Activated naive CD8-positive, alpha-beta T cell treated with anti-CD3 and anti-CD28 coated beads, Interleukin-2, amount 10 ng/mL, durations not matched to agents 7 days and 5 days (primary cell): ENCODE measurements at places on chromosomes 6 and 20. TPM values are rescaled to one million over a fixed set of nuclear protein-coding genes. Genes with fewer than 3 reads are reported as not detected.
A peak's percentile ranks its signal among the peaks of the same experiment; 100 is the strongest.

Gene CENPW
- 43.3 TPM for total RNA-seq

Gene ENPP5
- total RNA-seq, result 1.4 TPM

Gene TRMT11
- 24.7 TPM for total RNA-seq

Gene SLC25A27
- total RNA-seq, result 0.64 TPM

Gene C6orf141
- total RNA-seq, result 0.80 TPM

Gene C20orf144
- total RNA-seq, result 0.39 TPM

Gene IRAK1BP1
- 3.0 TPM for total RNA-seq

Gene DDX43
- 1.3 TPM for total RNA-seq

DNA sequence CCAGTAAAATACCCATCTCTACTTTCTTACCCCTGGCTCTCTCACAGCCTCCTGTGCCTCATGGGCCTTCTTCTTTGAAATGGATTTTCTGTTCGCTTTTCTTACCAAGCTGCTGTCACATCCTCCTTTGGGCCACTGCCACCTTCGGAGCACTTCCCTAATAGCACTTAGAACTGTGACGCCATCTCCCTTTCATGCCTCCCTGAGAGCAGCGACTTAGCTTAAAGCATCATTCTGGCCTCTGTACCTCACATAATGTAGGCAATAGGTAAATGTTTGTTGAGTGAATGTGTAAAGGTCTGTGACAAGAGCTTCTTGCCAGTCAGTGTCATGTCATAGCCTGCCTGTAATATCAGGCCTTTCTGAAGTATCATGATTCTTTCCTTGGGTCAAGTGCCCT is 78.8 kb downstream of the ADGRG6 start:
- H3K36me3 ChIP-seq, result no peaks in the 10 kb centered on the region
- no peaks in the 10 kb centered on the region for H3K27me3 ChIP-seq
- no peak overlapping the region for H3K4me3 ChIP-seq
- no peak overlapping the region for H3K27ac ChIP-seq

DNA sequence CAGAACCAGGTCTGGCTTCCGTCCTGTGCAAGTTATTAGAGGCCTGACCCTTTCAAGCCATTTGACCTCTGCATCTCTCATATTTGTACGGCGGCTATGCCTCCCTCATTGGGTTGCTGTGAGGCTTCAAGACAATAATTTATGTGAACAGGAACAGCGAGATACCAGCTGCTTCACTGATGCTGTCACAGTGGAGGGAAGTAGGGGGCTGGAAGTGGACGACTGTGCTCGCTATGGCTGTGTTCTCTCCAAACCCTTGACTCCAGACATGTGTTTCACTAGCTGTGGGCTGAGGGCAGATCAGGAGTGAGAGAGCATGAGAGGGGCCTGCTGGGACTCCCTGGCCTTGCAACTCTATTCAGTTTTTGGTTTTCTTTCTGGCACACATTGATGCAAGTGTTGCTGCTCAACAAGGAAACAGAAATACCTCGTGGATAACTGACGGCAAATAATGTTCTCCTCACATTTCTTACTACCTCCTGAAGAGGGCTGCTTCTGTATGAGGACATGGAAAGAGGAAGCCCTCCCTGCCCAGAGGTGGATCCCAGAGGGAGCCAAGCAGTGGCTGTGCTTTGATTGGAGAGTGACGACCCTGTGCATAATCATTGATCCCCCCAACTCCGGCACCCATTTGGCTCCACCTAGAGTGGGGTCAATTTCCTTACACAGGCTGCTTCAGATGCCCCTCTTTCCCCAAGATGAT is 34.7 kb upstream of the SCP2D1 start:
- no peak overlapping the region for H3K27ac ChIP-seq
- H3K4me3 ChIP-seq, result no peak overlapping the region
- no peak for DNase-seq
- no peaks in the 10 kb centered on the region for H3K27me3 ChIP-seq
- H3K36me3 ChIP-seq, result no peaks in the 10 kb centered on the region

DNA sequence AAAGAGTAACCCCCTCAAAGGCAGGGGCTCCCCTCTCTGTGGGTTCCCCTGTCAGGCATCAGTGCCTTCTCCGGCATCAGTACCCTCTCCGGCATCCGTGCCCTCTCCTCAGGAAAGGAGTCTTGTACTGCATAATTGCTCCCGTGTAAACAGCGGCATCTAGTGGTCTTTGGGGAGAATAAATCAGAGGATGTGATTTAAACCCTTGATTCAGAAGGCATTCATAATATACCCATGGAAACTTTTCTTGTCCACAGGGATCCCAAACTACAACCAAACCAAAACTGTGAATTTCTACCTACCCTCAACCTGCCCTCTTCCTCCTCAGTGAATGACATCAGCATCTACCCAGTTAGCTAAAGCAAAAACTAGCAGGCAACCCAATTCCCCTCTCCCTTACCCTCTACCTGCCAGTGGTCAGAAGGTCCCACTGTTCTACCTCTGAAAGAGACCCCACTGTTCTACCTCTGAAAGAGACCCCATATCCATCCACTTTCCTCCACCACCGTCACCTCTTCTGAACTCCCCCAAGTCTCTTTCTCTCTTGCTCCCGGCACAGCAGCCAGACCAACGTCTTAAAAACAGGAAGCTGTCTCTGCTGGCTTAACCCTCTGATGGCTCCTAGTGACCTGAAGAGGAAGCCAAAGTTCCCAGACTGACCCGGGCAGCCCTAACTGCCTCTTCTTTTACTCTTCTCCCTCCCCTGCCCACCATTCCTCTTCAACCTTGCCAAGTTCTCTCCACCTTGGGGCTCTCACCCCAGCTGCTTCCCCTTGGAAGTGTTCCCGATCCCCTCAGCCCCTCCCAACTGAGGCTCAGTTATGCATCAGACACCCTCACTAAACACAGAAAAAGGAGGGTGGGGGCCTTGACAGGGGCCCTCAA is 27.2 kb downstream of the UBE2V1 start:
- H3K27me3 ChIP-seq, result no peaks in the 10 kb centered on the region
- peak; percentile 46 for DNase-seq
- H3K4me3 ChIP-seq, result peak overlapping the region; percentile 69
- H3K36me3 ChIP-seq, result peaks cover 7% of the 10 kb centered on the region

- peaks cover 5% of the 10 kb centered on the region for H3K36me3 ChIP-seq
- H3K4me3 ChIP-seq, result no peak overlapping the region
- H3K27ac ChIP-seq, result no peak overlapping the region
- H3K27me3 ChIP-seq, result peaks cover 14% of the 10 kb centered on the region
Observed at GRCh38 chr6:157242791-157243190, 80.5 kb downstream of the TMEM242 start.

DNA sequence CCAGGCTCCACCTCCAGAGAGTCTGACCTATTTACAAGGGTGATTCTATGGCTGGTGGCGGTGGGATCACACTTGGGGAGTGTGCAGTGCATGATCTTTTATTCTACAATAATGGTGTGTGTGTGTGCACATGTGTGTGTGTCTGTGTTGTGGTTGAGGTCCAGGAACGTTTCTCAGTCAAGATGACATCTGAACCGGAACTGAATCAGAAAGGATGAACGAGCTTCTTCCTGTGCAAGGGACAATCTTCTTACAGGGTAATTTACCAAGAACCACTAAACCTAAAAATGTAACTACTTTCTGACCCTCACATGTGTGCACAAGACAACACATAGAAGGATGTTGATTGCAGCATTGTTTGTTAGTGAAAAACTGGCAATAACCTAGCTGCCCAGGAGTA is 8.6 kb downstream of the MMP9 start:
- no peak for DNase-seq
- no peaks in the 10 kb centered on the region for H3K36me3 ChIP-seq
- H3K4me1 ChIP-seq, result peaks cover 23% of the 10 kb centered on the region
- peaks cover 33% of the 10 kb centered on the region for H3K27me3 ChIP-seq
- H3K27ac ChIP-seq, result no peak overlapping the region
- H3K4me3 ChIP-seq, result no peak overlapping the region

- H3K4me3 ChIP-seq, result no peak overlapping the region
- no peaks in the 10 kb centered on the region for H3K27me3 ChIP-seq
- H3K36me3 ChIP-seq, result no peaks in the 10 kb centered on the region
- no peak overlapping the region for H3K27ac ChIP-seq
- no peaks in the 10 kb centered on the region for H3K4me1 ChIP-seq
Observed at GRCh38 chr6:104332364-104332763, 527.4 kb downstream of the HACE1 start.

- no peak for DNase-seq
- H3K27ac ChIP-seq, result no peak overlapping the region
- H3K4me1 ChIP-seq, result peaks cover 6% of the 10 kb centered on the region
- H3K4me3 ChIP-seq, result no peak overlapping the region
- peaks cover 22% of the 10 kb centered on the region for H3K27me3 ChIP-seq
Observed at GRCh38 chr6:147530132-147531060, 21.9 kb downstream of the SAMD5 start.

GRCh38 chr6:11947575-11947974 is 64.5 kb upstream of the HIVEP1 start:
- no peak overlapping the region for H3K27ac ChIP-seq
- no peak for DNase-seq
- no peaks in the 10 kb centered on the region for H3K36me3 ChIP-seq

DNA sequence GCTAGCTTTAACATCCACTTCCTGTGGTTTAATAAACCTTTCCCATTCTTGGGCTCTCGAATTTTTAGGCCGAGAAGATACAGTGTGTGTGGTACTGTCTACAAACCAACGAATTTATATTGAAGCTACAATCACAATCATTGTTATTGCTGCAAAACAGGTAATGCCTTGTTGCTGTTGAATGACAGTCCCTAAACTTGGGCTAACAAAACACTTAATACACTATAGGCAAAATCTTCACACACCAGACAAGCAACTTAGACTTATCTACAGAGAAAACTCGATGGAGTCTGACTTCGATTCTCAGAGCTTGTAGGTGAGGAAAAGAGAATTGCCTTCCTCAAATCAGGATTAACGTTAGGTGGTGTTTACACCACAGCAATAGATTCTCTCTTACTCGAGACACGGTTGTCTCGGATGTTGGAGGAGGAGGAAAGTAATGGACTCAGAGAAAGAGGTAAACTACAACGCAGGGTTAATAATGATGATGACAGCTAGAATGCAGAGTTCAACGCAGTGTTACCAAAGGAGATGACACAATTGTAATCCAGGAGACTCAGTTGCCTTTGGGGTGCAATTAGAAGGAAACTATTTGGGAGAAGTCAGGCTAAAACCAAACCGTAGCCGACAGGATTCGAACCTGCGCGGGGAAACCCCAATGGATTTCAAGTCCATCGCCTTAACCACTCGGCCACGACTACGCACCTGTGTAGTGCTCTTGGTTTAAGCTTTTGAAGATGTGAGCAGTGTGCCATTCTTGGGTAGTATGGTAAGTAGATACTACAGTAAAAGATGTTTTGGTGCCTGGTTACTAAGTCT is 32.5 kb upstream of the ZNF184 start:
- H3K27ac ChIP-seq, result no peak overlapping the region
- peaks cover 21% of the 10 kb centered on the region for H3K4me1 ChIP-seq
- peaks cover 34% of the 10 kb centered on the region for H3K27me3 ChIP-seq
- no peak for DNase-seq
- H3K4me3 ChIP-seq, result no peak overlapping the region

- no peaks in the 10 kb centered on the region for H3K27me3 ChIP-seq
- H3K27ac ChIP-seq, result no peak overlapping the region
- H3K4me3 ChIP-seq, result no peak overlapping the region
- no peak for DNase-seq
Observed at GRCh38 chr6:16345449-16346330, 107.3 kb downstream of the GMPR start.

DNA sequence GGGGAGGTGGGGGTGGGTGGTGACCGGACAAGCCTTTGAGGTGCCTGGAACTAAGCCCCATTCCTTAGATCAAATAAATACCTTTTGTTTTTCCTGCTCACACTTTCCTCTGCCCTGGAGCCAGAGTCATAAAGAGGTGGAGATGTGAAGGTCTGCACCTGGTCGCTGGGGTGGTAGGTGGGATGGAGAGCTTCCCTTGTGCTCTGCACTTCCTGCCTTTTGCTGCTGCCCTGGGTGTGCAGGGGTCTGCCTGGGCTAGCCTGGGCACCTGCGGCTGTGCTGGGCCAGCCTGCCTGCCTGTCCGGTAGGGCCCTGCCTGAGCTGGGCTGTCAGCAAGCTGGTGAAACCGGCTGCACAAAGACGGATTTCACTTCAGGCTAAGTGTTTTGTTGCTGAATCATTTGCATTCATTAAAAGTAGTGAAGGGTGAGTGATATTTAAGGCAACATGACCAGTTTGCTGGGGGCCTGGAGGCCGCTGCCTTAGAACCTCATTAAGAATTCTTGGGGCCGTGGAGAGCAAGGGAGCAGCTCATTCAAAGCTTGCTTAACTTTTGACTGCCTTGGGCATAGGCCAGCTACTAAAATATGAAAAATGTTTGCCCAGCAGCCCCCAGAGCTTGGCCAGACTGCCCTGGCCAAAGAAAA is 20.5 kb downstream of the PTK7 start:
- peaks cover 5% of the 10 kb centered on the region for H3K27me3 ChIP-seq
- H3K4me3 ChIP-seq, result no peak overlapping the region
- no peak overlapping the region for H3K27ac ChIP-seq
- DNase-seq, result no peak

DNA sequence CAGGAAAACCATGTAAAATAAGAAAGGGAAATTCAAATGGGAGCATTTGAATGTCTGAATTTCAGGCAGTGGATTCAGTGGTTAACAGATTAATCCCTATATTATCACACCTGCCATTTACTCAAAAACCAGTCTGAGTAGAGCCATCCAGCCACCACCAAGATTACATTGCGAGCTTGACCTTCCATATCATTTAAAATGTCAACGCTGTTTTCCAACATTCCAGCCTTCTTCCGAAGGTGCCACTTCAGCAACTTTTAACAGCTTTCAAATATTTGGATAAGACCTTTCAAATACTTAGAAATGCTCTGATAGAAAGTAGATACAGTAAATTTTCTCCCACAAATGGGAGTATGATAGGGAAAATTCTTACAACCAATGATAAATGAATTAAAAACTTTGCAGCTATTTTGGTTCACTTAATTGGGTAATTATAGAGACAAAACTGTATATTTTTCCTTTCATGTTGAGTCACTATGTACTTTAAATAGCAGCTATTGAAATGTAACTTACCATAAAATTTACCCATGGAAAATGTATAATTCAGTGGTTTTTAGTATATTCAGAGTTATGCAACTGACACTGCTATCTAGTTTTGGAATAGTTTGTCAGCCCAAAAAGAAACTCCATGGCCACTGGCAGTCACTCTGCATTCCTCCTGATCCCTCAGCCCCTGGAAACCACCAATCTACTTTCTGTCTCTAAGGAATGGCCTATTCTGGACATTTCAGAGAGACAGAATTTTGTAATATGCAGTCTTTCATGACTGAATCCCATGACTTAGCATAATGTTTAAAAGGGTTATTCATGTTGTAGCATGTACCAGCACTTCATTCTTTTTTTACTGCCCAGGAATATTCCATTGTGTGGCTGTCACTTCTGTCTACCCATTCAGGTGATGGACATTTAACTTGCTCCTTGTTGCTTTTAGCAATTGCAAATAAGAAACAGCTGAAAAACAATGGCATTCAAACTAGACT is 21.5 kb downstream of the EZR start:
- H3K36me3 ChIP-seq, result peaks cover 30% of the 10 kb centered on the region
- no peak for DNase-seq
- H3K27ac ChIP-seq, result peak overlapping the region; percentile 19
- no peaks in the 10 kb centered on the region for H3K27me3 ChIP-seq
